ENCODE measurements at places on chromosomes 4 and X.

GRCh38 chr4:10951306-10951705 lies 266.7 kb upstream of the CLNK start:
- DNase-seq, result no peak

GRCh38 chr4:17511509-17511949 lies 361 bp downstream of the QDPR start:
- DNase-seq, result no peak

DNA sequence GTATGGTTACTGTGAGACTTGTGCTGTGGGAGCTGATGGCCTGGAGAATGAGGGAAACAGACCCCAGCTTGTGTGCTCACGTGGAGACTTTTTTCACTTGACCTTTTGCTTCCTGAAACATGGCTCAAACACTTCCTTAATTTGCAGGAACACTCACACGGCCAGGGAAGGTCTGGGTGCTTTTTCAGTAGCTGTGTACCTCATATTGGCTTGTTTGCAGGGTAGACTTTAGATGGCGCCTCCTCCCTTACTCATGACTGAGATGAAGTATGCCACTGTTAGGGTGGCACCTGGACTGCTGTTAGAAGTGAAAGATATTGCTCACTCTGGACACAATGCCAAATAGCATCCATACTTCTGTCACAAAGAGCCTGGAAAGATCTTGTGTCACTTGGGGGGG lies 75.7 kb upstream of the WDR1 start:
- no peak for DNase-seq

GRCh38 chr4:106021737-106022410 lies 126.6 kb downstream of the NPNT start:
- no peak for DNase-seq

DNA sequence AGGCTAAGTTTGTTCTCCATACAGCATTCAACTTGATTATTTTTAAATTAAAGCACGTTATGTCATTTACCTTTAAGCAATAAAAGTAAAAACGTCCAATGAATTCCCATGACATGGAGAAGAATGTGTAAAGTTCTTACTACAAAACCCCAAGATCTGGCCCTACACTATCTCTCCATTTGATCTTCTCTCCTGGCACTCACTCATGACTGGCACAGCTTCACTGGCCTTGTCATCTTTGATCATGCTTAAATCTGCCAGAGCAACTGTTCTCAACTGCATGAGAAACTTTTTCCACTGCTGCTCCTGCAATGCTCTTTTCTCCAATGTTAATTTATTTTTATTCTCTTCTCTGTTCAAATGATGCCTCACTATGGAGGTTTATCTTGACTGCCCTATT lies 1109.0 kb upstream of the IGFBP7 start:
- DNase-seq, result no peak

DNA sequence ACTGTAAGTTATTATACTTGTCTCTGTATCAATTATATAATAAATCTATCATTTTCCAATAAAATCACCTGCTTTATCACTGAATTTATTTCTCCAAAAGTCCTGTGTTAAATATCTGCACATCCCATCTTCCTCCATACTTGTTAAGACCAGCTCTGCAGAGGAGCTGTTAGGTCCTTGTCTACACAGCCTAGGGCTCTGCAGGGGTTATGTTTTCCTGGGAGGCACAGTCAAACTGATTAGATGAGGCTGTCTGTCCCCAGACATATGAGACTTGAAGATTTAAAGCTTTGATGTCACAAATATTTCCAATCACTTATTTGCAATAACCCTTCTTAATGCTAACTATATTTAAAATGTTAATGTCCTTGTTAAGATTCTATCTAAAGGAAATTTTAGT lies 446.8 kb downstream of the TRAM1L1 start:
- no peak for DNase-seq

GRCh38 chr4:146275370-146275769 lies 61.0 kb downstream of the REELD1 start:
- no peak for DNase-seq

GRCh38 chrX:627510-627981 lies 3.0 kb upstream of the SHOX start:
- DNase-seq, result no peak

DNA sequence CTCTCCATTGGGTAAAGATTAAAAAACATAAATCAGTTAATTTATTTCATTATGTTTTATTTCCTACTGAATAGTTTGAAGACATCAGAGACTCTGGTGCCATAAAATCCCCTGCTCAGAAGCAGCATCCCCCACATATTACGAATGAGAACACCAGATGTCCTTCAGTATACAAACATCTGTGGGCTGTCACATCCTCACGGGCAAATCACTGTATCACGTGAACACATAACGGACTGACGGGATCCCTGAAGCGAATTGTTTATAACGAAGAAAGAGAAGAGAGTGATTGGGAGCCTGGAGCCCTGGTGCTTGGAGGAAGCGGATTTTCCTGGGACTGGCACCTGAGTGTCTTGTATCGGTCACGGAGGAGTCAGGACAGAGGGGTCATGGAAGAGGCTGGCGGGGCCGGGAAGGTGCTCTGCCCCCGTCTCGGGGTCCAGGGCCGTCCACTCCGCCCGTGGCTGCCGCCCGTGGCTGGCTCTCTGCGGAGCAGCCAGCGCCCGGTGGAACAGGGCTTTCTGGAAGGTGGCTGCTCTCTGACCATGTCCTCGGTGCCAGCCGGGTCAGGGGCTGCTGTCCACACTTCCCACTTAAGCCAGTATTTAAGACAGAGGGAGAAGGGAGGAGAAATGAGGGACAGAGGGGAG lies 452.7 kb upstream of the FAT1 start:
- DNase-seq, result no peak

DNA sequence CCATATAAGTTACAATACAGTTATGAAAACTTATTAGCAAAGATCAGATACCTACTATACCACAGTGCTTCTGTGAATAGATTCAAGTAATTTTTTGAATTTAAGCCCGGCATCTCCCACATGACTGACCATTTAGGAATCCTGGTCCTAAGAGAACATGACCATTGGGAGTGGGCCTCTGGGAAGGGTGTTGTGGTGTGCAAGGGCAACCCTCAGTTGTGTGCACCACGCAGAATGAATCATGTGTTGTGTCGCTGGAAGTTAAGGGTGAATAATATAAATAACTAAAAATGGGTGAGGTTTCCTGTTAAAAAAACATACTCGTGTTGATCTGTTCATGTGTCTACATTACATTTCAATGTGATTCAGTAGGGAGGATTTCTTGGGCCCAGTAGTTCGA lies 15.5 kb downstream of the CPE start:
- no peak for DNase-seq

GRCh38 chr4:188408244-188409030 lies 269.2 kb downstream of the TRIML1 start:
- no peak for DNase-seq

DNA sequence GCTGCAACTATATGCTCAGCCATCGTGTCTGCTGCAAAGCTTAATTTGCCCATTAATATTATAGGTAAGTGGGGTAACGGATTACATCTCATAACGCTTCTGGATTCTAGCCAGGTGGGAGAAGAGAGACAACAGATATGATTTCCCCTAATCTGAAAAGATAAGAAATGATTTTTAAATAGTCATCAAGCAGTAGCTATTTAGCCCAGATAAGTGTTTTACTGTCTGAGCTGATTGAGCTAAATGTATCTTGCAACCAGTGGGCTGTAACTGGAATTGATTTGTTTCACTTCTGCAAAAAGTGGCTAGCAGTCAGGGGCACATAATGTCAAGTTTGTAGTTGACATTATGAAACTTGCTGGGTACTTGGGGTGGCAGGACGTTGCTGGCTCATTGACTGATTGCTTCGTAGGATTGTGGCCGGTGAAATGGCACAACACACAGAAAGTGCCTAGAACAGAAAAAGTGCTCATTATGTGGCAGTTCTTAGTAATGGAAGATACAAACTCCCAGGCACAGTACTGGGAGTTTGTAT lies 18.5 kb downstream of the LAP3 start:
- DNase-seq, result no peak

DNA sequence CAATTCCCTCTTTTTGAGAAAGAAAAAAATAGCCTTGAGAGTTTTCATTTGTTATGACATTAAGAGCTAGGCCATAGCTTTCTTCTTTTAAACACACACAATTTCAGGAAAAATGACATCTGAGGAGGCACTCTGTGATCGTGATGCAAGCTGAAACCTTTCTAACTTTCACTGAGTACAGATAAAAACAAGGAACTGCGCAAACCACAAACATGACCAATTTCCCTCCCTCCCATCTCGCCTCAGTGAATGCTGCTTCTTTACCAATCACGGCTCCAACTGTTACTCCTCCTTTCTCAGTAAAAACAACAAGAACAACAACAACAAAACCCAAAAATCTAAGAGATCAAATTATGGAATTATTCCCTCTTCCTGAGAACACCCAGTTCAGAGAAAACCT lies 626.8 kb downstream of the TLL1 start:
- no peak for DNase-seq

DNA sequence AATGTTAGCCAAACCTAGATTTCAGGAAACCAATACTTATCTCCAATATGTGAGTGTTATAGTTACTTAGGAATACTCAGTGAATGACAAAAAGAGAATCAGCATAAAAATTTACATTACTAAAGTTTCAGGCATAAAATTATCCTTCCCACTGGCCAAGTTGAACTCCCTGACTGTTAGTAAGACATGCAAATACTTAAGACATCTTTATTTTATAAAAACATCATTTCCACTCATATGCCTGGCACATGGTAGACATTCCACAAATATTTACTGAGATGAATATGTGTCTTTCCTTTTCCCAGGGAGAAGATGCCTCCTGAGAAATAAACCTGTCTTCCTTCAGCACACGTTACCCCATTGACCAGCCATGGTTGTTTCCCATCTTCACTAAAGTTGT lies 7.3 kb downstream of the VEGFD start:
- no peak for DNase-seq

- peak; percentile 26 for DNase-seq
Measured at GRCh38 chr4:108560616-108561015, 59.8 kb upstream of the RPL34 start.

DNA sequence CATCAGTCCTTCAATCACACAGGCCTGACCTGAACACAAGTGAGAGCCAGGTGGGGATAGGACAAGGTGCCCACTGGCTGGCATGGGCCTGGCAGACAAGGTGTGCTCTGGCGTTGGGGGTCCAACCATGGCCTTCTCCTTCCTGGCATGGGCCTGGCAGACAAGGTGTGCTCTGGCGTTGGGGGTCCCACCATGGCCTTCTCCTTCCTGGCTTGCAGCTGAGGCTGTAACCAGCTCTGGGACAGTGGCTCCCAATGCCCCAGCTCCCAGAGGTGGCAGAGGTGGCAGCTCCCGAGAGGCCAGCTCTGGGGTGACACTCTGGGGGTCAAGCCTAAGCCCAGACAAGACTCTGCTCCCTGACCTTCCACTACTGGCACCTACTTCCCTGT lies 62.6 kb downstream of the JAKMIP1 start:
- DNase-seq, result no peak

GRCh38 chr4:163693211-163693610 lies 198.7 kb downstream of the TMA16 start:
- no peak for DNase-seq

- no peak for DNase-seq
Measured at GRCh38 chr4:95348418-95348817, 200.4 kb downstream of the UNC5C start.

DNA sequence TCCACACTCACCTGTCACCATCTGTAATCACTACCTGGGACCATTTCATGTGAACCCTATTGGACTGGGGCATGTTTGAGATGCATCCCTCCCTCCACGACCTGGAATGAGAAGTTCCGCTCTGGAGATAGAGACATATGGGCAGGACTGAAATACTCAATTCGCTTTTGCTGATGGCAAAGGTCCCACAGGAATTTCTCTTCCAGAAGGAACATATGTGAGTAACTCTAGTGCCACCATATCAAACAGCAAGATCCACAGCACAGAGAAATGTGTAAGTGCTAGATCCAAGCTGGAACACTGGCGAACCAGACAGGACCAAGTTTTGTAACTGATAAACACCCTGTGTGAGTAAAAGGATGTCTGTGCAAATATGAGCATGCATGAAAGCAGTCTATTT lies 43.9 kb downstream of the SEL1L3 start:
- no peak for DNase-seq

DNA sequence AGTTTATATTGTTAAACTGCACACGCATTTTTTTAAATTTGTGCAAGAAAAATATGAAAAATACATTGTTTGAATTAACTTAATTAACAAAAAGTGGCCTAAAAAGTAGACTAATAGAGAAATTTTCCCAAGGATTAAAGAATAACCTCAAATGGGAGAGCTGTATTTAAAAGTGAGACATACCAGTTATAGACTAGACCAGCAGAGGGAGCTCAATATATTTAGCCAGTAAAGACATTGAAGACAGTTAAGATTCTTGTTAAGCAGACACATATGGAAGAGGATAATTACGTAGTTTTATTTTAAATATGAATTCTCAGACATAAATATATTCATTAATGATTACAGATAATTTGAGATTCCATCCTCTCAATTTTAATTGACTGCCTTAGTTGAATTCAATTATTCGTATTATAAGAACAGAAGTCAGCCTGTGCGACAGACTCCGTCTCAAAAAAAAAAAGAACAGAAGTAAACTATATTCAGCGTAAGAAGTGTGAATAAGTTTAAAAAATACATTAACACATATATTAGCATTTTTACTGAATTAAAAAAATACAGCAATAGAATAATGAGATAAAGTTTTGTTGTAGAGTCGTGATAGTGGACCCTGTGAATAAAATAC lies 64.8 kb downstream of the GLRA3 start:
- no peak for DNase-seq

GRCh38 chr4:89658701-89659024 lies 178.3 kb downstream of the SNCA start:
- no peak for DNase-seq

- peak; percentile 23 for DNase-seq
Measured at GRCh38 chr4:125283707-125284279, 31.0 kb upstream of the FAT4 start.

DNA sequence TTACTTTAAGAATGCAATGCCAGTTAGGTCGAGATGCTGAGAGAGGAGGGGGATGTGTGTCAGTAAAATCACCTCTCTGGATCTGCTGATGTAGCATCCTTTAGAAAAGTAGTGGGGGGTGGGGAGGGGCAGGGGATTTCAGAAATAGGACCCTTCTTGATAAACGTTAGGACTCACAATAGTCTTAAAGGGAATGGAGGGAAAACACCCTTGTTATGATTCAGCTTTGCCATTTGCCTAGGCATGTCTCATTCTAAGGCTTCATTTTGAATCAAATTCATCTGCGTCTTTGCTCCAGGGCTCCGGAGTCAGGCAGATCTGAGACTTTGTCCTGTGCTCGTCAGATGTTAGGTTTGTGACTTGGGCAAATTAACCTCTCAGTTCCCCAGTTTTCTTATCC lies 879 bp downstream of the SH2D1A start:
- DNase-seq, result no peak

GRCh38 chr4:114250439-114250891 lies 271.0 kb upstream of the ARSJ start:
- DNase-seq, result no peak

- DNase-seq, result no peak
Measured at GRCh38 chr4:620851-621261, 4.5 kb upstream of the PDE6B start.

GRCh38 chr4:124318292-124318691 lies 394.2 kb downstream of the ANKRD50 start:
- no peak for DNase-seq

Measured in right renal cortex interstitium (tissue), 3 donors.